ENCODE measurements at places on chromosomes 7 and 10.

- DNase-seq: no peak
Measured at GRCh38 chr10:62577666-62578291, 203.6 kb downstream of the ZNF365 start.

DNA sequence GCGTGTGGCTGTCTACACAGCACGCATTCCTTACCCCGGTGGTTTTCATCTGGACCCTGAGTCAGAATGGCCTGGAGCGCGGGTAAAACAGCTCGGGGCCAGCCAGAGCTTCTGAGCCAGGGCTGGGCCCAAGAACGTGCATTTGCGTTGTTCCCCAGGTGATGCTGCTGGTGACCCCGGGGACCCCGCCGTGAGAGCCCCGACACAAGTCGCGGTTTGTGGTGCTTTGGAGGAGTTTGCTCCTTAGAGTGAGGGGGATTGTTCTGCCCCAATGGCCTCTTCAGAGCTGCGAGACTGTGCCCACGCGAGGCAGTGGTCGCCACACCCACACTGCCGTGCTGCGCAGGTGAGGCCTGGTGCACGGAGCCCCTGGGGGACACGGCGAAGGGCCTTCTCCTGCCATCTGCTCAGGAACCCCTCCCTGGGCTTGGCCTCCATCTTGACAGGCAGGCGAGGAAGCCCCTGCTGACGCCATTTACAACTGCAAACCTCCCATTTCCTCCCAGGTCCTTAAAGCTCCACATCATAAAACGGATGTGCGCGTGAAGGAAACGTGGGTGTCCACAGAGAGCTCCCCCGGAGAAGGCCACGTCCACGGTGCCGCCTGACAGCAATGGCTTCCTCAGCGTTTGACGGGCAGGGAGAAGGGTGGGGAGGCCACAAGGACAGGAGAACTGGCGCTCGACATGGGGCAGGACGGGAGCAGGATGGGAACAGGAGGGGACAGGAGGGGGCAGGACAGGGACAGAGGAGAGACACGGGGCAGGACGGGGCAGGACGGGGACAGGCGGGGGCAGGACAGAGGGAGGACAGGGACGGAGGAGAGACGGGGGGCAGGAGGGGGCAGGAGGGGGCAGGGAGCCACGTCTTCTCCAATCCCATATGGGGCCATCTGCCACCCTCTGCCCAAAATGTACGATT lies 477.2 kb downstream of the DNAJB6 start:
- no peak for DNase-seq

DNA sequence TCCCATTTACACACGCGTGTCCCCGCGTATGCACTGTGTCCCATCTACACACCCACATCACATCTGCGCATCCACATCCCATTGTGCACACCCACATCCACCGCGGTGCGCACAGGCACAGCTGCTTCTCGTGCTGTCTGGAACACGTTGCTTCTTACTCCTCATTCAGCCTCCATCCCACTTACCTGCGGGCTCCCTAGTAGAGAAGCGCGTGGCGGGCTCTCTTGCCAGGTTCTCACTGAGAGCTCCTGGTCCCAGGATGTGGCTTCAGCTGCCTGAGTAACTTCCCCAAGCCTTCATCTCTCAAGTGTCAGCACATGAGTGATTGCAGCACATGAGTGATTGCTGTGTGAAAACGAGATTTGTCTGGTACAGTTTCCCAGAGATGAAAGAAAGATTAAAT lies 117.8 kb downstream of the TRRAP start:
- DNase-seq: no peak

DNA sequence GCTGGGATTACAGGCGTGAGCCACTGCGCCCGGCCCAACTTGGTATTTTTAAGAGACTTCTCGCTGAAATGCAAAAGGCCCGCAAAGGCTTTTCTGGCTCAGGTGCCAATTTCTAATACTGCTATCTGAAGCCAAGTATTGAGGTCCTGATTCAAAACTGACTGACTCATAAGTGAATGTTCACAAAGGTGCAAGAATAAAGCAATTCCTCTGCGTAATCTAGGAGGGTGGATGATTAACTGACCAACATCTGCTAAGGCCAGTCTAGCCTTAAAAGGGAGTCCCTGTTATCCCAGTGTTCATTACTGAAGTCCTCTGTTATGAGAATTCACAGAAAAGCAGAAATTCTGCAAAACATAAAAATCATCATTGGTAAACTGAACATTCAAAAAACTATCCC lies 111.4 kb downstream of the SRPK2 start:
- no peak for DNase-seq

GRCh38 chr7:70239918-70240317 lies 641.6 kb downstream of the AUTS2 start:
- no peak for DNase-seq

GRCh38 chr7:80307227-80307856 lies 172.7 kb downstream of the GNAI1 start:
- DNase-seq: no peak

- DNase-seq: no peak
Measured at GRCh38 chr7:55873765-55874164, 11.2 kb upstream of the SEPTIN14 start.

DNA sequence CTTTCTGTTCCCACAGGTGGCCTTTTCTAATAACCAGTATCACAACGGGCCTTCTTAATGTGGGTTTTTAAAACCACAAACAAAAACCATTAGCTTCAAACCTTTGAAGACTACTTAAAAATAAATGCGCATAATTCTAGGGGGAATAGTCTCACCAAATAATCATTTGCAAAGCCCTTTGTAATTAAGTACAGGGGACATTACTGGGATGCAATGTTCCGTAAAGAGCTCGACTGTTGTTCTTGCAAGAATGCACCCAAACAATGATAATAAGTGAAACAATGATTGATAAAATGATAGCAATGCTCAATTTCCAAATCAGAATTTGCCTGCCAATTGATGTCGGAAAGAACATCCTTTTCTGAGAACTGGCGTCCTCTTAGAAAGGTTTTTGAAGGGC lies 589.1 kb upstream of the ADARB2 start:
- no peak for DNase-seq

DNA sequence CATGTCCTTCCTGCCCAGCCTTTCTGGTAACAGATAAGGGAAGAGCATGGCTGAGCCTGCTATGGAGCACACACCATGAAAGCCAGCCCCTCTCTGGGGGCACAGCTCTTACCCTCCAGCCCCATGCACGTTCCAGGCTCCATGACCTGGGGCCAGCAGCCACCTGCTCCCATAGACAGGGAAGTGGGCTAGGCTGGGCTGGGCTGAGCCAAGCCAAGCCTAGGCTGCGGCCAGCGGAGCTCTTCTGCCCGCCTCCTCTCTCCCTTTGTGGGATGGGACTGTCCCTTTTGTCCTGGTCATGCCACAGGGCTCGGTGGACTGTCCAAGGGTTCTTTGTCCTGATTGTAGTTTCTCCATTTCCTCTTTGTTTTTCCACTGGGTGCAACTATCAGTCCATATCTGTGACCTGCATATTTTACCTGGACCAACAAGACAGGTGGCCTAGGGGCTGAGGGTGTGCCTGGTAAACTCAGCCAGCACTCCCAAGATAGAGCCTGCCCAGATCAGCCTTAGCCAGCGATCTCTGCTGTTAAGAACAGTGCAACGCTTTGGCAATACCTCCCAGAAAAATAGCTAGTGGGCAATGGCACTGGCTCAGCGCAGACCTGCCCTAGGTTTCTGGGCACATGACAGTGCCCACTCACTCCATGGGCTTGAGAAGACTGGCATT lies 97.2 kb upstream of the BTBD16 start:
- no peak for DNase-seq

DNA sequence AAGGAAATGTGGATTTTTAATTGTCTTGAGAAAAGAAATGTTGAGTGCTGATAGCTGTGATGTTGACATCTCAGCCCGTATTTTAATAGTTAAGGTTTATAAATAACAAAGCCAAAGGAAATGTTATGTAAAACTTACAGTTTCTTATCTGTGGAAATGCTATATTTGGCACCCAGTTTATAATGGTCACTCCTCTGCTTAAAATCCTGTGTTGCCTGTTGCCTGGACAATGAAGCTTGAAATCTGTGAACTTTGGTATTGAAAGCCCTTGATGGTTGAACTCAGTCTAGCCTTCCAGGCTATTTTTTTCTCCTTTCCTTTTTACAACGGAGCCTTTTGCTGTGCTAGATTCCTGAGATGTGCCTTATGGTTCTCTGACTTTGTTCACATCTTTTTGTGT lies 46.5 kb downstream of the MCU start:
- no peak for DNase-seq

GRCh38 chr7:44087911-44088838 lies 5.8 kb upstream of the POLM start:
- no peak for DNase-seq

DNA sequence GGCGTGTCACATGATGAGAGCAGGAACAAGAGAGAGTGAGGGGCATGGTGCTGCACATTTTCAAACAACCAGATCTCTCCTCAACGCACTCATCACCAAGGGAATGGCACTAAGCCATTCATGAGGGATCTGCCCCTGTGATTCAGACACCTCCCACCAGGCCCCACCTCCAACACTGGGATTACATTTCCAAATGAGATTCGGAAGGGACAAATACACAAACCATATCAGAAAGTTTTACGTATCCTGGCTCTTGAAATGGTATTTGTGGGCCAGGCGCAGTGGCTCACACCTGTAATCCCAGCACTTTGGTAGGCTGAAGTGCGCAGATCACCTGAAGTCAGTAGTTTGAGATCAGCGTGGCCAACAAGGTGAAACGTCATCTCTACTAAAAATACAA lies 189.4 kb downstream of the PLXDC2 start:
- DNase-seq: no peak

Data from C1 segment of cervical spinal cord (tissue), 14 donors.